Activated CD4-positive, alpha-beta T cell treated with anti-CD3 and anti-CD28 coated beads, Interleukin-2, amount 10 ng/mL, durations not matched to agents 7 days and 5 days (primary cell): ENCODE measurements at places on chromosomes 5 and 9. TPM values are rescaled to one million over a fixed set of nuclear protein-coding genes. Genes with fewer than 3 reads are reported as not detected.
A peak's percentile ranks its signal among the peaks of the same experiment; 100 is the strongest.

DNA sequence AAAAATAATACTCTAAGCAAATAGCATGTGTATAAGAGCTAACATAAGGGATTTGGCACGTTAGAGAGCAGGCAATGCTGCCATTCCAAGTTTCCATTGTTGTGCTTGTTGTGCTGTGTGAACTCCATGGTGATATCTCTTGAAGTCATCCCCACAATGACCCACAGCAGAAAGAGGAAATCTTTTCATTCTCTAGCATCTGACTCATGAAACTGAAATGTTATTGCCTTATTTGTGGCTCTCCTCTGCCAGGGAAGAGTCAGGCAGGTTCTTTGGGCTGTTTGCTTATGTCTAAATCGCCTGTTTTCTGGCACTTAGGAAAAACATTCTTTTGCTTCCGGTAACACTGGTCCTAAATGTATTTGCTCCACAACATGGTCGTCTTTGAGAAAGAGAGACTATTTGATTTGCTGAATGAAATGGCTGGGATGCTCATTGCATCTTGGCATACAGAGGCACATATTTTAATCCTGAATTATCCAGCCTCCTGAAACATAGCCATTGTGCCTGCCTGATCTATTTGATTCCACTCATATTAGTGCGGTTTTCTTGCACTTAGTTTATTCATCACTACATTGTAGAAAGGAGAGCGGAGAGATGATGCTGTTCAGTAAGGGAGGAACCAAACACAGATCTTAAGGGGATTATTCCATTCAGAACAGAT lies 188.8 kb downstream of the CSNK1G3 start:
- H3K36me3 ChIP-seq = no peaks in the 10 kb centered on the region
- H3K27ac ChIP-seq = no peak overlapping the region
- no peak overlapping the region for H3K4me3 ChIP-seq
- DNase-seq = no peak

- DNase-seq = no peak
- peaks cover 50% of the 10 kb centered on the region for H3K27me3 ChIP-seq
These were observed 674 bp downstream of the LHFPL2 start for GRCh38 chr5:78647838-78648358.

DNA sequence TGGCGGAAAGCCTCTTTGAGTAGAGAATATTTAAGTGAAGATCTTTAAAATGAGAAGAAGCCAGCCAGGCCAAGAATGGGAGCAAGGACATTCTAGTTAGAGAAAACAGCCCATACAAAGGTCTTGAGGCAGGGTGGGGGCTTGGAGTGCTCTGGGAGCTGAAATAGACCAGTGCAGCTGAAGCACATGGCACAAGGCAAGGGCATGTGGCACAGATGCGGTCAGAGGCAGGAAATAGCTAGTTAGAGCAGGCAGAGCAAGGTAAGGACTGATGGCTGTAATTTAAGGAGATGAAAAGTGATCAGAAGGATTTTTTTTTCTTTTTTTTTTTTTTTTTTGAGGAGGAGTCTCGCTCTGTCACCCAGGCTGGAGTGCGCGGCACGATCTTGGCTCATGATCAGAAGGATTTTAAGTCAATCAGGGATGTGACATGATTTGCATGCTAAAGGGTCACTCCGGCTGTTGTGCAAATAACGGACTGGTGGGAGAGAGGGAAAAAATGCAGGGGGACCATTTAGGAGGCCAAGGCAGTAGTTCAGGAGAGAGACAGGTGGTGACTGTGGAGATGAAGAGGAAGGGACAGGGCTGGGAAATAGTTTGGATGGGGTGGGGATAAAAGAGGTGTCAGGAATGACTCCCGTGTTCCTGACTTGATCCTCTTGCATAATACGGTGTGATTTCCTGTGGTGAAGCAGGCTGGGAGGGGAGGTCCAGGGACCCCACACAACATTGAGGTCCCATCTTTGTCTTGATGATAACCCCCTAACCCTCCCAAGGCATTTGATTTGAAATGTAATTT lies 207.6 kb downstream of the HSPA4 start:
- peaks cover 19% of the 10 kb centered on the region for H3K4me1 ChIP-seq
- peak; percentile 28 for DNase-seq
- H3K27me3 ChIP-seq = peaks cover 7% of the 10 kb centered on the region
- H3K36me3 ChIP-seq = no peaks in the 10 kb centered on the region

- H3K36me3 ChIP-seq = no peaks in the 10 kb centered on the region
- no peak overlapping the region for H3K4me3 ChIP-seq
- no peak overlapping the region for H3K27ac ChIP-seq
- no peaks in the 10 kb centered on the region for H3K27me3 ChIP-seq
- H3K4me1 ChIP-seq = no peaks in the 10 kb centered on the region
These were observed 915.7 kb downstream of the EFNA5 start for GRCh38 chr5:106755066-106755465.

DNA sequence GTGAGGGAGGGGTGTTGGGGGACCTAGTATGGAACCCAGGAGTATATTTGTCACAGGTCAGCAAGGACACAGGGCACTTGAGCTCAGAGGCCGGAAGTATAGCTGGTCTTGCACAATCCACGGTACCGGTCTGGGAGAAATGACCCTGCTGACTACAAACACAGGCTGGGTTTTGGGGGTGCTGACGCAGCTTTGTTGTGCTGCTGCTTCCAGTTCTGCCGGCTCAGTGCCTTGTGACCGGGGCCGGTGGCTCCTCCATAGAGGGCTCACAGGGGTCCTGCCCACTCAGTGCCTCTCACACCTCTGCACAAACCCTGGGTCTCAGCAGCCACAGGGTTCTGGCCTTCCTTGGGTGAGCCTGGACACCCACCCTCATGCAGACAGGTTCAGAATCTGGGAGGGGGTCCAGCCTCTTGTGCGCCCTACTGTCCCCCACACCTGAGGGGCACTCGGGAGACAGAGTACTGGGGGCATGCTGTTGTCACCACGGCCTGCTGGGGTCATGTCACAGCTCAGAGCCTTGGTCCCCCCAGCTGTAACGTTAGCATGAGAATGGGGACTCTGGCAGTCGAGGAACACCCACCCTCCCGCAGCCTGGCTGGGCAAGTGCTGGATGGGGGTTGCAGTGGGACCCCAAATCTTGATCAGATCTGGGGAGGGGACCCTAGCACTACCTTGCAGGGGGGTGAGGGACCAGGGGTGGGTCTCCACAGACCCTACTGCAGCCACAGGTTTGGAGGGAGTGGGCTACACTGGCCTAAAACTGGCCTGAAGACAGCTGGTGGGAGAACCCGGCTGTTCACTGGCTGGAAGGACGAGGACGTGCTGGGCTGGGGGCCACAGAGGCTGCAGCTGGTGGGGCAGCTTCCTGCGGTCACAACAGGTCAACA lies 17.7 kb downstream of the NINJ1 start:
- no peak overlapping the region for H3K4me3 ChIP-seq
- no peaks in the 10 kb centered on the region for H3K27me3 ChIP-seq
- peaks cover 26% of the 10 kb centered on the region for H3K4me1 ChIP-seq
- peaks cover 13% of the 10 kb centered on the region for H3K36me3 ChIP-seq

Gene CD274
- total RNA-seq = 10.5 TPM

Gene CDC25C
- total RNA-seq = 19.0 TPM

DNA sequence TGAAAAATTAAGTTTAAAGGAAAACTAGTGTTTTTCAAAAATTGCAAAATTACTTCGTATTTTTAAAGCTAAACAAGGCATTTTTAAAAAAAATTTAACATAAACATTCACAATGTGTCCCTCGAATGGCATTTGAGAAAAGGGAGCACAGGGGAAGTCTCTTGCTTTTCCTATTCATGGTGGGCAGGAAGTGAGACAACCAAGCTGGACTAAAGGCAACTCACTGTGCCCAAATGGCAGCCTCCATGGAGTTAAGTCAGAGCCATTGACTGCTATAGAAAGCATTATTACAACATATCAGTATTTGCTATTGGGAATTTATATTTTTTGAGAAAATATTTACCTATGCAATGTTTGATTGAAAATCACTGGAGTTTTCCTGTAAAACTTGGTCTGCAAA lies 8.3 kb downstream of the HNRNPH1 start:
- H3K27ac ChIP-seq = no peak overlapping the region
- H3K36me3 ChIP-seq = peaks cover 87% of the 10 kb centered on the region
- DNase-seq = no peak
- no peak overlapping the region for H3K4me3 ChIP-seq
- no peaks in the 10 kb centered on the region for H3K27me3 ChIP-seq

- H3K36me3 ChIP-seq = peaks cover 13% of the 10 kb centered on the region
- H3K27me3 ChIP-seq = no peaks in the 10 kb centered on the region
- DNase-seq = no peak
- H3K27ac ChIP-seq = no peak overlapping the region
These were observed 8.8 kb upstream of the HSDL2 start for GRCh38 chr9:112371060-112371459.

GRCh38 chr5:169805527-169805934 lies 168.5 kb downstream of the DOCK2 start:
- no peaks in the 10 kb centered on the region for H3K27me3 ChIP-seq
- H3K4me3 ChIP-seq = no peak overlapping the region
- peaks cover 32% of the 10 kb centered on the region for H3K4me1 ChIP-seq
- peak overlapping the region; percentile 71 for H3K27ac ChIP-seq
- DNase-seq = peak; percentile 16

- H3K36me3 ChIP-seq = peaks cover 24% of the 10 kb centered on the region
- H3K27ac ChIP-seq = peak overlapping the region; percentile 92
- H3K4me3 ChIP-seq = no peak overlapping the region
- H3K27me3 ChIP-seq = no peaks in the 10 kb centered on the region
- H3K4me1 ChIP-seq = peaks cover 37% of the 10 kb centered on the region
These were observed 2.4 kb upstream of the CATSPER3 start for GRCh38 chr5:134965271-134965825.

- H3K4me1 ChIP-seq = peaks cover 23% of the 10 kb centered on the region
- peak overlapping the region; percentile 79 for H3K4me3 ChIP-seq
- H3K27ac ChIP-seq = no peak overlapping the region
- no peaks in the 10 kb centered on the region for H3K36me3 ChIP-seq
These were observed 1.0 kb upstream of the MEF2C start for GRCh38 chr5:88883836-88884607.

- no peak overlapping the region for H3K4me3 ChIP-seq
- no peaks in the 10 kb centered on the region for H3K4me1 ChIP-seq
- no peak overlapping the region for H3K27ac ChIP-seq
- DNase-seq = no peak
These were observed 275.2 kb downstream of the CWC27 start for GRCh38 chr5:65043843-65044359.

- peaks cover 5% of the 10 kb centered on the region for H3K27me3 ChIP-seq
- no peak overlapping the region for H3K27ac ChIP-seq
- no peaks in the 10 kb centered on the region for H3K36me3 ChIP-seq
These were observed 12.4 kb upstream of the FSD1L start for GRCh38 chr9:105435453-105435852.

DNA sequence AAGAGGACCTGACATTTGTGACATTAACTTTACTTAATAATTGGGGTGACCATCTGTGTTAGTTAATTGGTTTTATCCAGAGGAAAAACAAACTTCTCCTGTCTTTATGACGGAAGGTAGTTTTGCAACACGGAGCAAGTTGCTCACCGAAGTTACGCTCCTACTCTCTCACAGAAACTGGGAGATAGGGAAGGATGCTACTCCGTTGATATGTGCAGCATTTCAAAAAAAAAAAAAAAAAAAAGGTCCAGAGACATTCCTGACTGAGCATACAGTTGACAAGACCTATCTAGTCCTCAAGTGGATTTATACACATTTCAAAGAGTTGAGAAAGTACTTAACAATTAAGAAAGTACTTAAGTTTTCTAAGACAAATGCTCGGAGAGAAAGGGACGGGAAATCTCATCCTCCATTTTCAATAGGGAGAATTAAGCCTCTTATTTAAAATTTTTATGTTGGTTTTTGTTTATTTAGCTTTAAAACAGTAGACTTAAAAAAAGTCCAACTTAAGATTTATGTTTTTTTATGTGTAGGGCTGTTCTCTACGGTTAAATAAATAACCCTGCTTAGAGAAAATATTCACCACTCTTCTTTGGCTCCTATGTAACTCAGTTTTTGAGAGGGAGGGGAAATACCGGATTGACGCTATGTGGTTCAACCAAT lies 455 bp upstream of the FER start:
- H3K27me3 ChIP-seq = peaks cover 12% of the 10 kb centered on the region
- H3K36me3 ChIP-seq = no peaks in the 10 kb centered on the region
- no peak for DNase-seq
- peak overlapping the region; percentile 84 for H3K4me3 ChIP-seq
